ENCODE measurements at places on chromosomes 12 and 14. TPM values are rescaled to one million over a fixed set of nuclear protein-coding genes. Genes with fewer than 3 reads are reported as not detected.

The BDKRB2 gene
- 3.5 TPM for total RNA-seq

The LUM gene
- total RNA-seq = 1,443 TPM

The GPD1 gene
- total RNA-seq = under 0.01 TPM

The MARCHF9 gene
- total RNA-seq = 2.6 TPM

The PGF gene
- 129 TPM for total RNA-seq

The CPNE6 gene
- not detected for total RNA-seq

The KCNC2 gene
- total RNA-seq = not detected

The RASSF8 gene
- 230 TPM for total RNA-seq

The MIP gene
- 0.32 TPM for total RNA-seq

The SLC2A14 gene
- total RNA-seq = 0.24 TPM

The CIPC gene
- total RNA-seq = 22.1 TPM

The IFNG-AS1 gene
- not detected for total RNA-seq

The B3GNT4 gene
- not detected for total RNA-seq

The ERP29 gene
- total RNA-seq = 42.9 TPM

The CLEC2A gene
- not detected for total RNA-seq

The PHETA1 gene
- total RNA-seq = 7.5 TPM

The CCDC198 gene
- total RNA-seq = not detected

The SIX6 gene
- total RNA-seq = 0.16 TPM

The OR6C65 gene
- not detected for total RNA-seq

The C14orf132 gene
- total RNA-seq = 28.4 TPM

The MGP gene
- total RNA-seq = not detected

The MYF6 gene
- total RNA-seq = not detected

The RAPGEF3 gene
- total RNA-seq = 7.1 TPM

The RNASE3 gene
- not detected for total RNA-seq

The ITGA7 gene
- total RNA-seq = 4.4 TPM

The KCNMB4 gene
- total RNA-seq = 2.6 TPM

The CCDC175 gene
- not detected for total RNA-seq

The KRT78 gene
- not detected for total RNA-seq

The CCDC88C gene
- under 0.01 TPM for total RNA-seq

The PRKD1 gene
- 8.0 TPM for total RNA-seq

The MYO1H gene
- not detected for total RNA-seq

The CLEC4C gene
- not detected for total RNA-seq

The PLEKHD1 gene
- under 0.01 TPM for total RNA-seq

The TMPRSS12 gene
- not detected for total RNA-seq

The TEX52 gene
- not detected for total RNA-seq

The KRT6C gene
- total RNA-seq = not detected

The GLIPR1L2 gene
- 0.16 TPM for total RNA-seq

The NKX2-1 gene
- not detected for total RNA-seq

The SDR9C7 gene
- not detected for total RNA-seq

The ZNF268 gene
- 33.3 TPM for total RNA-seq

The SERPINA9 gene
- total RNA-seq = not detected

The PPM1A gene
- total RNA-seq = 26.0 TPM

The ACSS3 gene
- 16.3 TPM for total RNA-seq

The KRT74 gene
- total RNA-seq = not detected

The KLRG1 gene
- total RNA-seq = 0.61 TPM

The ARHGEF25 gene
- total RNA-seq = 37.0 TPM

The KHNYN gene
- total RNA-seq = 68.6 TPM

The A2M gene
- 4.6 TPM for total RNA-seq
